Stimulated activated CD4-positive, alpha-beta T cell treated with anti-CD3 and anti-CD28 coated beads, TNF-alpha, amount 100 ng/mL, for 1 hour (primary cell): ENCODE measurements at places on chromosomes 7 and 10.

DNA sequence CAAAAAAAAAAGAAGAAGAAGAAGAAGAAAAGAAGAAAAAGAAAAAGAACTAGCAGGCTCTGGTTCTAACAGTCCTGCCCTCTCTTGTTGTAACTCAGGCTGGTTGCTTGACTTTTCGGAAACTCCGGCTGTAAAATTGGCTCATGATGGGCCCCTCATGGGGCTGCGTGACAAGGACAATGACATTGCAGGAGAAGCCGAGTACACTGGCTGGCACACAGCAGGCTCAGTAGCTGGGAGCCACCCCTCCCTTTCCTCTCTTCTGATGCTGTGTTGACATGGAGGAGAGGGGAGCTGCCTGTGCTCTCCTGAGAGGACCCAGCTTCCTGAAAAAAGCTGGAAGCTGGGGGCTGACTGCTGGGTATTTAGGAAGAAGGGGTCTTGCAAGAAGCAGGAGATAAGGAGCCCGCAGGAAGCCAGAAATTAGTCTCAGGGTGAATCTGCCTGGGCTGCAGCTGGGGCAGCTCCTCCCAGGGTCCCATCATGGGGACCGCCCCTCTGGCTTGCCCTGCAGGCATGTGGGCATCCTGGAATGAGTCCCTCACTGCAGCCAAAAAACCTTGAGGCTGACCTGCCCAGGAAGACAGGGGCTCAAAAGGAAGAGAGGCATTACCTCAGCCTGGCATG, 14.6 kb upstream of the GPR26 start:
- DNase-seq, result no peak

- DNase-seq, result no peak
These were observed 45.5 kb upstream of the ZNF716 start for GRCh38 chr7:57404343-57404966.

GRCh38 chr10:67943917-67944316, 59.5 kb downstream of the SIRT1 start:
- DNase-seq, result no peak

DNA sequence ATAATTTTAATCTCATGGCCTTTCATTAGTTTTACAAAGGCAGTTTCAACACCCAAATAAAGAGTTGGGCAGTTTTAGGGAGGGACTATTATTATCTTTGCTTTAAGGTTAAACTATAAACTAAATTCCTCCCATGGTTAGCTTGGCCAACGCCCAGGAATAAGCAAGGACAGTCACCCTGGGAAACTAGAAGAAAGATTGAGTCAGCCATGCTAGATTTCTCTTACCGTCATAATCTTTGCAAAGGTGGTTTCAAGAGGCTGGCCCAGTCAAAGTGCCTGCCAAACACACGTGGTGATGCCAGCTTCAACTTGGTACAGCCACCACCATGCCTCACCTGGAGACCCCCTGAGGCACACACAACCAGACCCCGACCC, 317.4 kb upstream of the SP8 start:
- DNase-seq, result no peak

- no peak for DNase-seq
These were observed 5.5 kb downstream of the NCOA4 start for GRCh38 chr10:46024948-46025347.

GRCh38 chr7:44531421-44532380, 9.4 kb downstream of the NPC1L1 start:
- no peak for DNase-seq

DNA sequence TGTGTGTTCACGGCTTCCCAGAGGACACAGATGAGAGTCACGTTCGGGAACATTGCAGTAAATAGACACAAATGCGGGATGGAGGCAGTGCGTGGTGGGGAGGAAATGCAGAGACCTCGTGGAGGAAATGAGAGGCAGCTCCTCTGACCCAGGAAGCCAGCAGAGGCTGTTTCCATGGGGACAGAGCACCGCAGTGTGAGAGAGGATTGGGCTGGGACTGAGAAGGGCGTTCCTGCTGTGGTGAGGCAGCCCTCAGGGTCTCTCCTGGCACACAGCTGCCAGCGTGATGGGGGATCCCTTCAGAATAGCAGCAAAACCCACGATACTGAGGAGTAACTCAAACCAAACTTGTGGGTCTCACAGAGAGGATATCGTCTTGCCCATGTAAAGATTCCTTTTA, 21.7 kb upstream of the BHLHA15 start:
- DNase-seq, result no peak

DNA sequence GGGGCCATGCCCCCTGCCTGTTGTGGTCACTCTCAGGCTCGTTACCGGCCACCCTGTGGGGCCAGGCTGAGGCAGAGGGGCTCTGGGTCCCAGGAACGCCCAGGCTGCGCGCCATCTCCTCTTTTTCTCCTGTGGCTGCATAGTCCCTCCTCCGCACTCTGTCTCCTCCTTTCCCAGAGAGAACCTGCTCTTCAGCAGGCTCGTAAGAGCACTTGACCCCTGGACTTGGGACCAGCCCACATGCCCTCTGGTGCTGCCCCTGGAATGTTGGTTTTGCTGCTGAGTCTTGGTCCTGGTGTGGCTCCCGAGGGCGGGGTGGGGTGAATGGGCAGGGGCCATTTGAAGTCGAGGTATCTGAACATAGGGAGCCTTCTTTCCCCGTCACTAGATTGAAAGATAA, 6.6 kb upstream of the BHLHA15 start:
- DNase-seq, result no peak

- DNase-seq, result no peak
These were observed 194.8 kb downstream of the TMEM178B start for GRCh38 chr7:141268614-141269013.

DNA sequence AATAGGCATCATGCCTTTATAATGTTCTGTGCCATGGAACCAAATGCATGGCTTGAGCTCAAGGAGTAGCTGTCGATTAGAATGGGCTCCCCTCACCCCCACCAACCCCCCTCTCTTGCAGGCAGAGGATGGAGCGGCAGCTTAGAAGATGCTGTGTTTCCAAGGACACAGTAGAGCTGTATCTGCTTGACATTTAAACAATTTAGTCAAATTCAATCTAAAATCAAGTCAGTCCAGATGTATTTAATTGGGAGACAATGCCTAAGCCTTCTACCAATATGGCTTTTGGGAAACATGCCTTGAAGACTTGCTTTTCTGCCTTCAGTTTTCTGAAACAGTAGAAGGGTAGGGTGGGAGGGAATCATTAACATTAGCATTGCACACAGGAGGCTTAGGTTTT, 497.1 kb upstream of the NRP1 start:
- no peak for DNase-seq

GRCh38 chr10:88932539-88933256, 19.9 kb downstream of the ACTA2 start:
- DNase-seq, result peak; percentile 10
